ENCODE measurements at places on chromosomes 16 and 17. TPM values are rescaled to one million over a fixed set of nuclear protein-coding genes. Genes with fewer than 3 reads are reported as not detected.

The ITGA3 gene
- total RNA-seq = 439 TPM

The VMP1 gene
- total RNA-seq = 281 TPM

The GDPD3 gene
- total RNA-seq = 2.5 TPM

The MMP25 gene
- total RNA-seq = 0.67 TPM

The CCDC92B gene
- 0.51 TPM for total RNA-seq

- no peak for DNase-seq
Measured at GRCh38 chr16:77896415-77897128, 108.2 kb downstream of the VAT1L start.

GRCh38 chr16:49635009-49635350, 220.9 kb downstream of the ZNF423 start:
- no peak for DNase-seq

DNA sequence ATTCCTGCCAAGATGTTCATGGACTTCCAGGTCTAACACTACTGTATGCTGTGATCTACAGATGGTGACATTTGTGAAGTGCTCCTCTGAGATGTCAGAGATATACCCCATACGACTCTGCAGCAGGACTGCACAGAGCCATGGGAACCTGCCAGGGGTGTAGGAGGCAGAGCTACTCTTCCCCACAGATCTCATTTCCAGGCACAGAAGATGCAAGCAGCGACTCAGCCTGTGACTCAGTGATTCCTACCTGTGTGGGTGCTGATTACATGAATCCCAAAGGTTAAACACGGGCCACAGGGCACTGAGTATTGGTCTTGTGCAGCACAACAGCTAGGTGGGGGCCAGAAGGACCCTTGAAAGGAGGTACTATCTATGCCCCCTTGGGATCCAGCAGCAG, 137.0 kb upstream of the SOX9 start:
- DNase-seq = no peak

DNA sequence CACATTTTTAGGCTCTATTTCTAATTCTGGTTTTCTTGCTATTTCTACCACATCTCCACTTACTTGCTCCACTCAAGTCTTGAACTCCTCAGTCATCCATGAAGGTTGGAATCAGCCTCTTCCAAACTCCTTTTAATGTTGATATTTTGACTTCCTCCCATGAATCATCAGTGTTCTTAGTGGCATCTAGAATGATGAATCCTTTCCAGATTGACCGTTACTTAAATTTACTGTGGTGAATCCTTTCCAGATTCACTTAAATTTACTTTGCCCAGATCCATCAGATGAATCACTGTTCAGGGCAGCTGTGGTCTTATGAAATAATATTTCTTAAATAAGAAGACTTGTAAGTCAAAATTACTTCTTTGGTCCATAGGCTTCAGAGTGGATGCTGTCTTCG, 32.4 kb downstream of the CLTC start:
- DNase-seq = no peak

GRCh38 chr17:50101346-50102163, 6.4 kb downstream of the PDK2 start:
- DNase-seq = no peak

- DNase-seq = no peak
Measured at GRCh38 chr16:87240211-87241136, 76.7 kb downstream of the C16orf95 start.

- no peak for DNase-seq
Measured at GRCh38 chr17:44348234-44348987, 3.3 kb downstream of the GRN start.

DNA sequence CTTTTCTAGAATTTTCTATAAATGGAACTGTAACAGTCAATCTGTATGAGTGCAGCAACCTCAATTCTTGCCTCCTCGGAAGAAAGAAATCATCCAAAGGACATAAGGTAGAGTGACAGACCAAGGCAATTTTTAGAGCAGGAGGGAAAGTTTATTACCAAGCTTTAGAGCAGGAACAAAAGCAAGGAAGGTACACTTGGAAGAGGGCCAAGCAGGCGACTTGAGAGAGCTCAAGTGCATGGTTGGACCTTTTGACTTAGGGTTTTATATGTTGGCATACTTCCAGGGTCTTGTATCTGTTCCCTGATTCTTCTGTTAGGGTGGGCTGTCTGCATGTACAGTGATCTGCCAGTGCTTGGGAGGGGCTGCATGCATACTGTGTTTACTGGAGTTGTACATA, 50.3 kb downstream of the SCNN1G start:
- DNase-seq = no peak

Measured in Panc1 (cell line).